Right hindlimb (tissue), 1 donor: ENCODE measurements at places on chromosomes 6 and 20.

GRCh38 chr20:54846948-54847347 is 371.6 kb downstream of the DOK5 start:
- DNase-seq, result no peak

DNA sequence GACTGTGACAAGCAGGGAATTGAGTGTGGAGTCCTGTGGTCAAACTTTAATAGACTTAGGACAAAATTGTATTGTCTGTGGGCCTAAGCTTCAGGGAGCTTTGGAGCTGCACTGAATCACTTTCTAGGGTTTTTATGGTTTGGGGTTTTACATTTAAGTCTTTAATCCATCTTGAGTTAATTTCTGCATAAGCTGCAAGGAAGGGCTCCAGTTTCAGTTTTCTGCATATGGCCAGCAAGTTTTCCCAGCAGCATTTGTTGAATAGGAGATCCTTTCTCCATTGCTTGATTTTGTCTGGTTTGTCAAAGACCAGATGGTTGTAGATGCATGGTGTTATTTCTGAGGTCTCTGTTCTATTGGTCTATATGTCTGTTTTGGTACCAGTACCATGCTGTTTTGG is 113.4 kb upstream of the NXT1 start:
- no peak for DNase-seq

GRCh38 chr6:140909156-140909555 is 1223.6 kb upstream of the GJE1 start:
- no peak for DNase-seq

DNA sequence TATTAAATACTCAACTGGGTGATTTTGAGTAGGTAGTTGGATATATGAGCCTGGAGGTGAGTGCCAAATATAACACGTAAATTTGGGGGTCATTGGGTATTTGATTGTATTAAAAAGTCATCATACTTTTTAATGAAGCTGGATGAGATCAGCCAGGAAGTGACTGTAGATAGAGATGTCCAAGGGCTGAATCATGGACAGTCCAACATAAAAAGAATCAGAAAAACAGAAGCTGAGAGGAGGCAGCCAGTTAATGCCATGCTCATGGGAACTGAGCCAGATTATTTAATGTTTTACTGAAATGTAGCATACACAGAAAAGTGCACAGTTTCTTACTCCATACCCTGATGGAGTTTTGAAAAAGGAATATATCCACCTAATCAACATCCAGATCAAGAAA is 435.5 kb upstream of the PLCB4 start:
- no peak for DNase-seq

- DNase-seq, result no peak
These were observed 10.7 kb downstream of the ARID1B start for GRCh38 chr6:156787569-156788492.

- DNase-seq, result no peak
These were observed 83.8 kb downstream of the FNDC1 start for GRCh38 chr6:159252955-159253508.

- DNase-seq, result no peak
These were observed 105.4 kb downstream of the NCOA3 start for GRCh38 chr20:47606983-47607613.
